ENCODE measurements at places on chromosomes 1 and 21. TPM values are rescaled to one million over a fixed set of nuclear protein-coding genes. Genes with fewer than 3 reads are reported as not detected.

Gene PLA2G4A
- polyA plus RNA-seq = 0.78 TPM

Gene CELF3
- polyA plus RNA-seq = not detected

Gene OR2AK2
- polyA plus RNA-seq = not detected

Gene SPRR3
- not detected for polyA plus RNA-seq

Gene TMEM183A
- polyA plus RNA-seq = 24.3 TPM

Gene GALNT2
- 47.5 TPM for polyA plus RNA-seq

Gene ERICH3
- 0.05 TPM for polyA plus RNA-seq

Gene TP53BP2
- 3.9 TPM for polyA plus RNA-seq

Gene TLR5
- polyA plus RNA-seq = 2.0 TPM

Gene REN
- 0.15 TPM for polyA plus RNA-seq

Gene MYCBP
- 7.8 TPM for polyA plus RNA-seq

- no peaks in the 10 kb centered on the region for H3K4me1 ChIP-seq
- no peak for DNase-seq
- H3K27ac ChIP-seq = no peak overlapping the region
- H3K27me3 ChIP-seq = no peaks in the 10 kb centered on the region
- H3K4me3 ChIP-seq = no peak overlapping the region
These were observed 406.9 kb upstream of the USP24 start for GRCh38 chr1:55622074-55622473.

DNA sequence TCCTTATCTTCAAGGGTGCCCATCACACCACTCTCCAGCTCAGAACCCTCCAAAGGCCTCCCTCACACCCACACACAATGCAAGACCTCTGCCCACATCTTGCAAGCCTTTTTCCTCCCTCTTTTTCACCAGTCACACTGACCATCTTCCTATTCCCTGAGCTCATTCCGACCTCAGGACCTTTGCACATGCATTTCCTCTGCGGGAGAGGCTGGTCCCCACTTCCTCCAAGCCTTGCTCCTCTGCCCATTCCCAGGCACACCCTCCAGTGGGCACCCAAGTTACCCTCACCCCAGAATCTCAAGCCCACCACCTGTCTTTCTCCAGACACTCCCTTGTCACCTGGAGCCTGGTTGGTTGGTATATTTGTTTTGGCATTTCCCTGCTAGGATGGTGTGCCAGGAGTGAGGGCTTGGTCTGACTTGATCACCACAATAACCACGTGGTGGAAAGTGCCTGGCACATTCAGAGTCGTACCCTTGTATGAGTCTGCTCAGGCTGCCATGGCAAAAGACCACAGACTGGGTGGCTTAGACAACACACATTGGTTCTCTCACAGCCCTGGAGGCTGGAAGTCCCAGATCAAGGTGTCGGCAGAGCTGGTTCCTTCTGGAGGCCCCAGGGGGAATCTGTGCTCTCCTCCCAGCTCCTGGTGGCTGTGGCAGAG lies 13.2 kb downstream of the MX2 start:
- H3K27ac ChIP-seq = no peak overlapping the region
- no peaks in the 10 kb centered on the region for H3K4me1 ChIP-seq
- no peaks in the 10 kb centered on the region for H3K27me3 ChIP-seq

GRCh38 chr1:24503059-24503751 lies 569 bp downstream of the RCAN3 start:
- H3K36me3 ChIP-seq = no peaks in the 10 kb centered on the region
- peak overlapping the region; percentile 89 for H3K4me3 ChIP-seq
- no peak for DNase-seq
- H3K27ac ChIP-seq = no peak overlapping the region
- H3K27me3 ChIP-seq = no peaks in the 10 kb centered on the region
- H3K4me1 ChIP-seq = no peaks in the 10 kb centered on the region

GRCh38 chr1:30200161-30200560 lies 523.2 kb downstream of the MATN1 start:
- no peaks in the 10 kb centered on the region for H3K4me1 ChIP-seq
- no peak overlapping the region for H3K27ac ChIP-seq
- no peaks in the 10 kb centered on the region for H3K27me3 ChIP-seq
- no peak for DNase-seq
- no peaks in the 10 kb centered on the region for H3K36me3 ChIP-seq

GRCh38 chr1:199815947-199816346 lies 211.6 kb upstream of the NR5A2 start:
- no peak overlapping the region for H3K4me3 ChIP-seq
- H3K27ac ChIP-seq = no peak overlapping the region
- H3K36me3 ChIP-seq = no peaks in the 10 kb centered on the region
- DNase-seq = no peak
- no peaks in the 10 kb centered on the region for H3K27me3 ChIP-seq

GRCh38 chr1:81756872-81757271 lies 43.9 kb upstream of the ADGRL2 start:
- H3K27ac ChIP-seq = no peak overlapping the region
- no peaks in the 10 kb centered on the region for H3K4me1 ChIP-seq
- H3K4me3 ChIP-seq = no peak overlapping the region
- H3K36me3 ChIP-seq = no peaks in the 10 kb centered on the region
- no peak for DNase-seq
- H3K27me3 ChIP-seq = no peaks in the 10 kb centered on the region

GRCh38 chr1:116024626-116025025 lies 48.3 kb downstream of the SLC22A15 start:
- no peak overlapping the region for H3K27ac ChIP-seq
- H3K4me3 ChIP-seq = no peak overlapping the region
- DNase-seq = no peak
- H3K27me3 ChIP-seq = no peaks in the 10 kb centered on the region

GRCh38 chr1:214318956-214319736 lies 38.2 kb downstream of the SMYD2 start:
- no peak for DNase-seq
- H3K36me3 ChIP-seq = no peaks in the 10 kb centered on the region
- H3K4me3 ChIP-seq = no peak overlapping the region
- H3K27me3 ChIP-seq = no peaks in the 10 kb centered on the region

DNA sequence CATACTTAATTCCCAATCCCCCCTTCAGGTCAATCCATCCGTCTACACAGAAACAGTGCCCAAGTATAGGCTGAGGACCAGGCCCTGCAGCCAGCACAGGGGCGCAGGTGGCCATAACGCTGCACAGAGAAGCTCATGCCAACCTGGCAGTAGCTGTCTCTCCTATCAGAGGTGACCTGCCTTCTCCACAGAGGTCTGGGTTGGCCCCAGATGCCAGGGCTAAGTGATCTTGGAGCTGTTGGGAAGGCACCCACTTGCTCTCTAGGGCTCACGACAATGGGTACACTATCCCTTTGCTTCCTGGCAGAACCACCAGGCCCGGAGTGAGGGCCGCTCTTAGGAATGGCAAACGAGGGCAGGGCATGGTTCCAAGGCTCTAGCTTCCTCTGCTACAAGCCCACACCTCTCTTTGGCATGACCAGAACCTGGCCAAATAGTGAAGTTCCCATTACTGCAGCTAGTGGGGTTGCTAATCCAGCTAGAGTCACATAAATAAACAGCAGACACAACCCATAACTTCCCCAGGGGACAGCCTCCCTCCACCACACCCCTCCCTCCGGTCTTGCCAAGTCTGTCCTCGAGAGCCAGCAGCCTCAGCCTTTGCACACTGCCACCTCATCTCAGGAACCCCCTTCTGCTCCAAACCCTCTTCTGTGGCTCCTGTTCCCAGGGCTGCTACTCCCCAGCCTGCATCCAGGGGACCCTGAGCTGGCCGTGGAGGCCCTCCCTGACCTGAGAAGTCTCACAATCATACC lies 113.0 kb downstream of the GLIS1 start:
- H3K36me3 ChIP-seq = no peaks in the 10 kb centered on the region
- H3K27ac ChIP-seq = no peak overlapping the region
- no peaks in the 10 kb centered on the region for H3K27me3 ChIP-seq
- no peak overlapping the region for H3K4me3 ChIP-seq
- H3K4me1 ChIP-seq = no peaks in the 10 kb centered on the region

- DNase-seq = peak; percentile 68
- peaks cover 38% of the 10 kb centered on the region for H3K4me1 ChIP-seq
- H3K27ac ChIP-seq = peak overlapping the region; percentile 97
- no peaks in the 10 kb centered on the region for H3K27me3 ChIP-seq
- no peaks in the 10 kb centered on the region for H3K36me3 ChIP-seq
- H3K4me3 ChIP-seq = peak overlapping the region; percentile 82
These were observed 299 bp upstream of the PROX1 start for GRCh38 chr1:213987422-213987926.

DNA sequence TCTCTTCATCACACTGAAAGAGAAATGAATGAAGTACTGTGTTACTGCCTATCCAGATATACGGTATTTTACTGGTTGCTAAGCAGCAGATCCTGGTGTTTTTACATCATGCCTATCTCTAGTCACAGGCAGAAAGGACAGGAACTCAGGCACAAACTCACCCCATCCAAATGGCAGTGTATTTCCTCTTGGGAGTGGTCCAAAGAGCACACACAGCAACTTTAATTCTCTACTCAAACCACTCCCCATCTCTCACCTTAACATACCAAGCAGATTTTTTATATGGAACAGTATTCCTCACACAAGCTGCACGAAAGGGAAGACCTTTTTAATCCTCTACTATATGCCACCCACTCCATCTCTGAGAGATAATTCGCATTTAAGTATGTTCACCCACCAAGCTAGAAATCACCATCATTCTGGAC lies 27.3 kb downstream of the EIF4G3 start:
- DNase-seq = no peak
- no peak overlapping the region for H3K4me3 ChIP-seq
- no peak overlapping the region for H3K27ac ChIP-seq

DNA sequence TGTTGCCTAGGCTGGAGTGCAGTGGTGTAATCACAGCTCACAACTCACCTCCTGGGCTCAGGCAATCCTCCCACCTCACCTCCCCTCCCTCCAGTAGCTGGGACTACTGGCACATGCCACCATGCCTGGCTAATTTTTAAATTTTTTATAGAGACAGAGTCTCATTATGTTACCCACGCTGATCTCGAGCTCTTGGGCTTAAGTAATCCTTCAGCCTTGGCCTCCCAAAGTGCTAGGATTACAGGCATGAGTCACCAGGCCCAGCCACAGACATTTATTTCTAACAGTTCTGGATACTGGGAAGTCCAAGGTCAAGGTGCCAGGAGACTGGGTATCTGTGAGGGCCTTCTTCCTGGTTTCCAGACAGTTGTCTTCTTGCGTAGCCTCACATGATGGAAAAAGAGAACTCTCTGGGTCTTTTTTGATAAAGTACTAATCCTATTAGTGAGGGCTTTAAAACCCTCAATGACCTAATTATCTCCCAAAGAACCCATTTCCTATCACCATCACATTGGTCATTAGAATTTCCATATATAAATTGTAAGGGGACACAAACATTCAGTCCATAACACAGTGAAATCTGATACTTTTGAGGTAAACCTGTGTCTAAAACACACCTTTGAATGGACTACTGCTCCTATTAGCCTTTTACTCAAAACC lies 67.9 kb downstream of the PHACTR4 start:
- H3K4me1 ChIP-seq = peaks cover 15% of the 10 kb centered on the region
- no peak for DNase-seq
- peak overlapping the region; percentile 86 for H3K27ac ChIP-seq
- H3K27me3 ChIP-seq = no peaks in the 10 kb centered on the region
- H3K4me3 ChIP-seq = no peak overlapping the region

GRCh38 chr1:233700338-233700737 lies 86.4 kb downstream of the KCNK1 start:
- no peak overlapping the region for H3K27ac ChIP-seq
- no peak overlapping the region for H3K4me3 ChIP-seq
- no peaks in the 10 kb centered on the region for H3K36me3 ChIP-seq

- H3K36me3 ChIP-seq = peaks cover 32% of the 10 kb centered on the region
- H3K4me3 ChIP-seq = no peak overlapping the region
- no peak overlapping the region for H3K27ac ChIP-seq
- H3K27me3 ChIP-seq = no peaks in the 10 kb centered on the region
- no peaks in the 10 kb centered on the region for H3K4me1 ChIP-seq
These were observed 33.0 kb downstream of the USP48 start for GRCh38 chr1:21749859-21750468.

GRCh38 chr1:85484264-85484663 lies 19.3 kb upstream of the DDAH1 start:
- H3K4me3 ChIP-seq = no peak overlapping the region
- H3K36me3 ChIP-seq = no peaks in the 10 kb centered on the region
- H3K27ac ChIP-seq = no peak overlapping the region
- DNase-seq = no peak
- H3K27me3 ChIP-seq = no peaks in the 10 kb centered on the region

DNA sequence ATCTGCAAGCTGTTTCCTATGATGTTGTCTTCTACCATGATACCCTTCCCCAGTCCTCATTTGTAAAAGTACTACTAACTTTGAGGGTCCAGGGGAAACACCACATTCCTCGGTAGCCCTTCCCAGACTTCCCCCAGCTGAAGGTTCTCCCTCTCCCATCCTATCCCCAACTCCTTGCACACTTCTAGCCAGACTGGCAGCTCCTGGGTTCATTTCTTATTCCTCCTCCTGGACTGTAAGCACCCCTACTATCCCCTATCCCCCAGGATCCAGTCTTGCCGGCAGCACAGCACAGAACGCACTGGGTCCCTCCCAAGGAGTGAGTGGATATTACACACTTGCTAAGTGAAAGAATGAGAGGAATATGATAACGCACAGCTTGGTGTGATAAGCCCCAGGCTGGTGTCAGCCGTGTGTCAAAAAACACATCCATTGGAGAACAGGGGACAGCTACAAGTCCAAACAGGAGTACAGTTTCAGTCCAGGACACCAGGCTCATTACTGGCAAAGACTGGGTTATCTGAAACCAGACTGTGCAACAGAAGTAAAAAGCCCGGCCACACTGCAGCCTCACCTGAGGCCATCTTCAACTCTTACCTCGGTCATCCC lies 100.2 kb downstream of the SSBP3 start:
- H3K27ac ChIP-seq = no peak overlapping the region
- no peak overlapping the region for H3K4me3 ChIP-seq
- H3K27me3 ChIP-seq = no peaks in the 10 kb centered on the region
- DNase-seq = no peak
- H3K4me1 ChIP-seq = no peaks in the 10 kb centered on the region

DNA sequence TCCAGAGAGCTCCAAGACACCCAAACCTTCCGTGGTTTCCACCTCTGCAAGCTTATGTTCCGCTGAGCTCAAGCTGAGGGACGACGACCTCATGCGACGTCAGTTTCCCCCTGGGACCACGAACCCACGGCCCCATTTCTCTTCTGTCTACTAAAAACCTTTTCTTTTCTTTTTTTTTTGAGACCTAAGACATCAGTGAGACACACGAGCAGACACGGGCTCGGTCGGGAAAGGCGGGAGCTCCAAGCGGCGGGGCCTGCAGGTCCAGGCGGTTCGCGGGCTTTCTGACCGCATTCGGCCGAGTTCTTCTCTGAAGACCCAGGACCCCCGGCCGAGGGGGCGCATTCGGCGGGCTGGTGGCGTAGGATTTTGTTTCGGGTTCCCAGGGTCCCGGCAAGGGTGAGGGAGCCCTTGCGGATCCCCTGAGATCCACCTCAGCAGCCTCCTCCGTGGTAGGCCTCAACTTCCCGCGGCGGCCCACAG lies 402 bp downstream of the C21orf58 start:
- peak overlapping the region; percentile 75 for H3K4me3 ChIP-seq
- no peaks in the 10 kb centered on the region for H3K27me3 ChIP-seq

- no peak for DNase-seq
- no peak overlapping the region for H3K27ac ChIP-seq
- H3K27me3 ChIP-seq = no peaks in the 10 kb centered on the region
- H3K36me3 ChIP-seq = no peaks in the 10 kb centered on the region
- H3K4me1 ChIP-seq = no peaks in the 10 kb centered on the region
These were observed 595.5 kb upstream of the CHRM3 start for GRCh38 chr1:238790882-238791281.

All from liver (tissue), 10 donors.